ENCODE measurements at places on chromosomes 3 and 15.

DNA sequence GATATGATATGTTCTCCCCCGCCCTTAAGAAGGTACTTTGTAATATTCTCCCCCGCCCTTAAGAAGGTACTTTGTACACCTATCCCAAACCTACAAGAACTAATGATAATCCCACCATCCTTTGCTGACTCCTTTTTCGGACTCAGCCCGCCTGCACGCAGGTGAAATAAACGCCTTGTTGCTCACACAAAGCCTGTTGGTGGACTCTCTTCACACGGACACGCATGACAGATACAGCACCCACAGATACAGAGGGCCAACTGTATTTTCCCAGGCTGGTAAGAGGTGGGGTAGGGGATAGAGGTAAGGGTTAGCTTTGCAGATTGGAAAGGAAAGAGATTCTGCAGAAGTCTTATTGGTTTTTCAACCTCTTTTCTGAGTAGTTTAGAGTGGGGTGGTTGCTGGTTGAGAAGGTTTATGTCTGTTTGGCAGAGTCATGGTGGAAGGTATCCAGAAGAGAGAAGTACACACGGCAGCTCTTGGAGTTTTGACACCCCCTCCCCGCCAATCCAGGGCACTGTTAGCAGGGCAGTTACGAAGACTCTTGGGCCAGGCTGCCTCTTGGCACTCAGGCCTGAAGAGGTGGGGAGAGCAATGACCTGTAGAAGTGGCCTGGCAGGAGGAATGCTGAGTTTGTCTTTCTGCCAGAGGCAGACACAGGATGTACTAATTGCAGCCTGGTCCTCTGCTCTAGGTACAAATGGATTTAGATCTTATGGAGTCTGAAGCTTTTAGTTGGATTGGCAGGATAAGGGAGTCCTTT lies 36.0 kb upstream of the IDH2 start:
- DNase-seq, result no peak

DNA sequence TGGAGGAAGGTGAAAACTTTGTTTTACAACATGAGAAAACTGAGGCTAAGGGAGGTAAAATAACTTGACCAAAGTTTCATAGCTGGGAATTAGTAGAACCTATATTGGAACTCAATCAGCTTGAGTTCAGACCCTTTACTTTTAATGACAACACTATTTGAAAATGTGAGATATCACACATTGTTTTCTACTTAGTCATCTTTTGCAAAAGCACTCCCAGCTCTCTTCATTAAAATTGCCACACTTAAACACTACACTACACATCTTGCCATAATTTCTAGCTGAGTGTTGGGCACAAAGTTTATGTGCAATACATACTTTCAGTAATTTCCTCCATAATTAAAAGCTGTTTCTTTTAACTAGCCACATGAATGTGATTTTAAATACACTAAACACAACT lies 230.4 kb upstream of the DCBLD2 start:
- no peak for DNase-seq

DNA sequence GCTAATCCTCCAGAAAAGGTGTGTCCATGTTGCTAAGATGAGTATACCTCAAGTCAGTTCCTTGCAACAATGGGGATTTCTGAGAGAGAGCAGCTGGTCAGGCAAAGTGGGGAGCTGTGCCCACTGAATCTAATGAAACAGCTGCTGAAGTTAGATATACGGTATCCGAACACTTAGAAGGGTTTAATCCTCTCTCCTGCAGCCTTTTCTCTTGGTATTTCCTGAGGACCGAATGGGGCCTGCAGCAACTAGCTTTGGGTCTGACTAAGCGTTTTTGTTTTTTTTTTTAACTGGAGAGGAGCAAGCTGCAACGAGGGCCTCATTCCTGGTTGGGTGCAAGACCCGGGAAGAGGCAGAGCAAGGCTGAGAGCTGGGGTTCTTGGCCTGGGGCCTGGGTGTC lies 37.6 kb upstream of the BNC1 start:
- DNase-seq, result no peak

GRCh38 chr3:113268311-113268710 lies 57.0 kb downstream of the BOC start:
- DNase-seq, result no peak

- DNase-seq, result no peak
Measured at GRCh38 chr15:101138913-101139880, 112.7 kb downstream of the CHSY1 start.

DNA sequence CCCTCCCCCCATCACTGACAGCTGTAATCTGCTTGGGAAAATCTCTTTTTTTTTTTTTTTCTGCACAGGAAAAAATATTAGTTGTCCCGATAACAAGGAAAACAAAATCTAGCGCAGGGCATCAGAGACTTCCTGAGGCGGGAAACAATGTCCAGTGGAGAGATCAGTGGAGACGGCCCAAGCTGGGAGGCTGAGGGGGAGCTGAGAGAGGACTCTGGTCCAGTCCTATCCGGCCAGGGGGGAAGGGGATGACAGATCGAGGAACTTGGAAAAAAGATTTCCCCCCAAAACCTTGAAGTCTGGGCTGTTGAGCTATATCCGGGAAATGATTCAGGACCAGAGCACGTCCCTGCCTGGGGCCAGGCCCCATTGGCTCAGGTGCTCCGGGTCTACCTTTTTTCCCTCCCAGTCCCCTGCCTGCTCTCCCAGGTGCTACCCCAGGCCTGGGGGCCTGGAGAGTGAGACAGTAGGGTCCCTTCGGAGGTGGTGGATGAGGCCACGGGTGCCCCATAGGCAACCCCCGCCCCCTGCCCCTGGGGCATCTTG lies 14.0 kb upstream of the DLL4 start:
- DNase-seq, result no peak

DNA sequence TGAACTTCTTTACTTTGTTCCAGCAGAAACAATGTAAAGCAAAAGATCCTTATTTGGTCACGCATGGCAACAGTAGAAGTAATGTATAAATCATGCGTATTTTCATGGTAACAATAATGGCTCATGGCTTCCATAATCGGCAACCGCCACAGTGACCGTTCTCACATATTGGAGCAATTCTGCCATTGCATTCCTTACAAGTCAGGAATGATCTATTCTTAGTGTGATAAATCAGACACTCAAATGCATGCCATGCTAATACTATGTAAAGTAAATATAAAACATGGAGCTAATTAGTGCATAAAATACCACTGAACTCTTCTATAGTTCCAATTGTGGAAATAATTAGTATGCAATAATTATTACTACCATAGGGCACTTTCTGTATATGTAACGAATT lies 13.5 kb upstream of the CERS3 start:
- no peak for DNase-seq

- DNase-seq, result no peak
Measured at GRCh38 chr3:3081381-3082233, 28.6 kb downstream of the IL5RA start.

DNA sequence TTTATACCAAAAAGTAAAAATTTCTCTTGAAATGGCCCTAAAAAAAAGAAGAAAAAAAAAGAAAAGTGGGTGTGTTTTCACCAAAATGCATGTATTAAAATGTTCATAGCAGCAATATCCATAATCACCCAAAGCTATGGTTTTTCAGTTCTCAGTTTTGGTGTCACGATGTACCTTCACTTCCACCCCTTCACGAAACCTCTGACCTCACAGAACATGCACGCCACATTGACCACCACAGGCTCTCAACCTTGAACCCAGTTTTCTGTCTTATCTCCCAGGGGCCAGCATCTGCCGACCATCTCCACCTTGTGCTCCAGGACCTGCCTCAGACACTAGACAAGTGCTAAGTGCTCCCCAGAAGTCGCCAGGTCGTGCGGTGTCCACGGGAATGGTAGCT lies 30.4 kb downstream of the COLQ start:
- DNase-seq, result no peak

DNA sequence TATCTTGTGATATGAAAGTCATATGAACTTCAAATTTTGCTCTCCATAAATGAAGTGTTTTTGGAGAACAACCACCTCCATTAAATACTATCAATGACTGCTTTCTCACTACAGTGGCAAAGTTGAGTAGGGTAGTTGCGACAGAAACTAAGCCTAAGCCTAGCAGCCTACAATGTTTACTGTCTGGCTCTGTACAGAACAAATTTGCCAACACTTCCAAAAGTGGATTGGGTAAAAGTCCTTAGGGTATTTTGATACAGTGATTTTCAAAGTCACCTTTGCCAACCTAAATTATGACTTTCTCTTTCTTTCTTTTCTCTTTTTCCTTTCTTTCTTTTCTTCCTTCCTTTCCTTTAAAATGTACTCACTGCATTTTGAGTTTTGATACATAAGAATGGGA lies 142.6 kb downstream of the PLCL2 start:
- DNase-seq, result no peak

- peak; percentile 57 for DNase-seq
Measured at GRCh38 chr15:89206908-89207331, 14.5 kb downstream of the RLBP1 start.

DNA sequence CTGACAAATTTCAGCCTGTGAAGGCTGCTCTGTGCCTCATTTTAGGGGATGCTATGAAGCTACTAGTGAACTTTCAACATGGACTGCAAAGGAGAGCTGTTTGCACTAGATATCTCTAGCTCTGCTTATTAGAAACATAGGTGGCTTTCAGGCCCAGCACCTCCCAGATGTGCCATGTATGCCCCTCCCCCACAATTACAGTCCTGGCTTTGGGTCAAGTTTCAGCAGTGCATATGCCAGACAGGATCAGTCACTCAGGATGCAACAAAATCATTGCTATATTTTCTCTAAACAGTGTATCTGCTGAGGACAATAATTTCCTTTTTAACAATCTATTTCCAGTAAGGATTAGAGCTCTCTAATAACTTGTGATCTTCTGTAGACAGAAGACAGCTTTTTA lies 178.8 kb upstream of the STAC start:
- no peak for DNase-seq

- no peak for DNase-seq
Measured at GRCh38 chr15:70525551-70525950, 237.8 kb downstream of the UACA start.
